Globus pallidus (tissue), 1 donor: ENCODE measurements at places on chromosomes 12 and 14.

- DNase-seq: no peak
Measured at GRCh38 chr12:79961411-79961810, 26.5 kb upstream of the PPP1R12A start.

DNA sequence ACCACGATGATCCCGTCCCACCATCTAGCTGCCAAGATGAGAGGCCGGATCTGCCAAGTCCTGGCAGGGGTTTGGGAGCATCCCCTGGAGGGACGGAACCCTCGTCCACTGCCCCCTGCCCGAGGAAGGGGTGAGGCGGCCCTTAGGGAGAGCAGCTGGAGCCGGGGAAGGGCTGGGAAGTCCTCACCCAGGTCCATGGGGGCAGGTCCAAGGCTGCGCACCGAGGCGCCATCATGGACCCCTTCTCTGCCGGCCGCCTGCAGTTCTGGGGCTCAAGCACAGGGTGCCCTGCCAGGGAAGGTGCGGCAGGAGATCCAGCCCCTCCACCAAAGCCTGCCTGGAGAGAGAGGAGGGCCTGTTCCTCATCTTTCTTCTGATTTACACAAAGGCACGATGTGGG, 17.6 kb upstream of the FBRSL1 start:
- DNase-seq: no peak

DNA sequence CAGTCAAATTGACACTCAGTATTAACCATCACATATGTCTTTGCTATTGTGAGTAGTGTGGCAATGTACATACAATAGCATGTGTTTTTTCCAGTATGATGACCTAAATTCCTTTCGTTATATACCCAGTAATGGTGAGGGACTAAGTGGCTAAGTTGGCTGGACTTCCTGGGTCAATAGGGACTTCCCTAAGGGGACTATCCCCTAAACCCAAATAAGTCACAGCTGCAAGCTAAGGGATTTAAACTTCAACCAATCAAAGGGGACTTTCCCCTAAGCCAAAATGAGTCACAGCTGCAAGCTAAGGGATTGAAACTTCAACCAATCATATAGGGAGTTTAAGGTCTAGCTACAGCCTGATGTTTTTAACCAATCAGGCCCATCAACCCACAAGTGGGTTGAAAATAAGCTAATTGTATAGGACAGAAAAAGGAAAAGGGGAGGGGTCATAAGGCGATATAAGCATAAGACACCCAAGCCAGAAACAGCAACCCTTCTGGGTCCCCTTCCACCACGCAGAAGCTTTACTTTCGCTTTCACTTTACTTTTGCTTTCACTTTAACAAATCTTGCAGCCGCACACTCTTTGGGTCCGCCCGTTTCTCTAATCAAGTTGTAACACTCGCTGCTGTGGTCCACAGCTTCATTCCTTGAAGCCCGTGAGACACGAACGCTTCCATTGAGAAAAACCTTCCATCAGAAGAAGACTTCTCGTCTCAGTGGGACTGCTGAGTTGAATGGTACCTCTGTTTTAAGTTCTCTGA, 404.4 kb downstream of the FLRT2 start:
- DNase-seq: peak; percentile 50

GRCh38 chr14:70782361-70782760, 27.0 kb downstream of the MAP3K9 start:
- no peak for DNase-seq

GRCh38 chr14:51293149-51293911, 53.3 kb downstream of the TMX1 start:
- peak; percentile 36 for DNase-seq

- DNase-seq: no peak
Measured at GRCh38 chr12:69341328-69341727, 6.9 kb upstream of the LYZ start.
